ENCODE measurements at places on chromosomes 3 and 15.

DNA sequence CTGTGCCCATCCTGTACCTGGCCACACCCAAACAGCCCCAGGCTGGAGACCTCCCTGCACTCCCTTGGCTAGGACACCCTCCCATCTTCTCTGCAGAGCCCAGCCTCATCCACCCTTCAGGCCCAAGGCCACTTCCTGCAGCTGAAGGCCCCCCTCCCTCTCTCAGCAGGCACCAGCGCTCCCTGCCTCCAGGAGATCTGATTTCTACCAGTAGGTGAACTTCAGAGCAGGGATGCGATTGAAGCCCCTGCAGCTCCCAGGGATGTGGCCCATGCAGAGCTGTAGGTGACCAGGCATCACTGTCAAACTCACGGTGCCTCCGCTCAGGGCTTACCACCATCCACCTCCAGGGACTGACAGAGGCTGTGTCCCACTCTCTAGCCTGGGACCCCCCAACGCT is 96.3 kb downstream of the NUP210 start:
- no peak for DNase-seq

DNA sequence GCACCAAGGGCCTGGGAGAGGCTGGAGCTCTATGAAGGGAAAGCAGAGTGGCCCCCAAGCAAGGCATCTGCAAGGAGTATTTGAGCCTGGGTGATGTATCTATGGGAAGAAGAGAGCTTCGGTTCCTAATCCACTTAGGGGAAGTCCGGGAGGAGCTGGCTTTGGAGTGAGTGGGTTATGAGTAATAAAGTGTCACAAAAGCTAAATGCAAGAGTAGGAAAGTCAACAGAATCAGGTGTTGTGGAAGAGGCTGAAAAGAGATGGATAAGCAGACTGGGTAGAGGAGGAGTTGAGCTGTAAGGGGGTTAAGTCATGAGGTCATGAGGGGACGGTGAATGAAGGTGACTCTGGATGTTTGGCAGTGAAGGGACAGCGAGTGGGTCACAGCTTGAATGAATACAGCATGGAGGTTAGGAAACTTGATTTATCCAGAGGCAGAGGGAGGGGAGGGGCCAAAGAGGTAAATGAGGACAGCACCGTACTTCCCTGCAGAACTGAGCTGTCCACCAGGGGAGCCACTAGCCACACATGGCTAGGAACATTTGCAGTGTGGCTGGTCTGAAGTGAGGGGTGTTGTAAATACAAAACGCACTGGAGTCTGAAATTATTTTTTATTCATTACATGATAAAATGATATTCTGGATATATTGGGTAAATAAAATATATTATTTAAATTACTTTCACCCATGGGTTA is 83.3 kb downstream of the ADCY5 start:
- DNase-seq, result no peak

DNA sequence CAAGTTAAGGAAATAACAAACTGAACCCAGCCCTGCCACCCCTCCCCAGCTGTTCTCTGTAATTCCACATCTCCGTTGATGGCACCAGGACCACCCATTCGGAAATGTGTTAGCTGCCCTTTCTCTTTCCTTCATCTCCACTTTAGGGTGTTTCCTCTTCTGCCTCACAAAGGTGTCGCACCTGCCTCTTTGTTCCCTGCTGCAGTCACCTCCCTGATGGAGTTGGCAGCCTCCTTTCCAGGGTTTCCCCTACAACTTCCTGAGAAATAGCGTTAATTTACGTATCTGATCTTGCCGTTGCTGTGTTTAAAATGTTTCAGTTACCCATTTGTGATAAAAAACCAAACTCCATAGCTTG is 57.3 kb downstream of the GPR171 start:
- DNase-seq, result no peak

DNA sequence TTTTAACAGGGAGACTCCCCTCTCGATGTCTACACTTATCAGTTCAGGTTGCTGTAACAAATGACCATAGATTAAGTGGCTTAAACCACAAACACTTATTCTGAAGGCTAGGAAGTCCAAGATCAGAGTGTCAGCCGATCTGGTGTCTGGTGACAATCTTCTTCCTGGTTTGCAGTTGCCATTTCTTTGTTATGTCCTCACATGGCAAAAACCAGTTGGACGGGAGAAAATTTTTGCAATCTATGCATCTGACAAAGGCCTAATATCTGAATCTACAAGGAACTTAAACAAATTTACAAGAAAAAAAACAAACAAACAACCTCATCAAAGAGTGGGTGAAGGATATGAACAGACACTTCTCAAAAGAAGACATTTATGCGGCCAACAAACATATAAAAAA is 116.9 kb upstream of the FOXB1 start:
- no peak for DNase-seq

DNA sequence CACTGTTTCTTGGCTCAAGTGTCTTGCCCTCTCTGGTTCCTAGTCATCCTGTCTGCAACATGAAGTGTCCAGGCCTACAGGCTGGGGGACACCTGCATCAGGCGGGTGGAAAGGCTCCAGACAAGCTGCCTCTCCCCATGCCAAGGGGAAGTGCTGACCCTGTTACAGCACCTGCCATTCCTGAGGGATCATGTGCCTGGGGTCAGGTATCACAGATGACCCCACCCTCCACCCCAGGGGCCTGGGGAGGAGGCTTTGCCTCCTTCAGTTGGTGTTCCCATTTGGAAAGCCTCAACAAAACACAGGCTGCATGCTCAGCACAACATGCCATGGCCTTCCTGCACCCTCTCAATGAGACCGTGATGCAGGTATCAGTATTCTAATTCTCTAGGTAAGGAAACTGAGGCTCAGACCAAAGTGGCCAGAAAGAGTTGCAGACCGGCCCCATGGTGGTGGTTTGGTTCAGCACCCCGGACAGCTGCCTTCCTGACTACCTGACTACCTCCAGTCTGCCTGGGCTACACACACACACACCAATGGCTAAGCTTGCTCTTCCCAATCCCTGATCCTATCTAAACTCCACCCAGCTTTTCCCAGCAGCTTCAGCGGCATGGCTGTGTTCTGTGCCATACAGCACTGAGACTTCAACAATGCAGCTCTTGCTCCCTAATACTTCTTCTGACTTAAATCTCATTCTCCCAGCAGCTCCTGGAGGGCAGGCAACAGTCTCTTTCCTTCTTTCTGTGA is 69.7 kb upstream of the LINGO1 start:
- DNase-seq, result peak; percentile 11

GRCh38 chr3:136802481-136802996 is 16.4 kb upstream of the SLC35G2 start:
- no peak for DNase-seq

GRCh38 chr3:25430287-25430934 is 2.3 kb downstream of the RARB start:
- no peak for DNase-seq

DNA sequence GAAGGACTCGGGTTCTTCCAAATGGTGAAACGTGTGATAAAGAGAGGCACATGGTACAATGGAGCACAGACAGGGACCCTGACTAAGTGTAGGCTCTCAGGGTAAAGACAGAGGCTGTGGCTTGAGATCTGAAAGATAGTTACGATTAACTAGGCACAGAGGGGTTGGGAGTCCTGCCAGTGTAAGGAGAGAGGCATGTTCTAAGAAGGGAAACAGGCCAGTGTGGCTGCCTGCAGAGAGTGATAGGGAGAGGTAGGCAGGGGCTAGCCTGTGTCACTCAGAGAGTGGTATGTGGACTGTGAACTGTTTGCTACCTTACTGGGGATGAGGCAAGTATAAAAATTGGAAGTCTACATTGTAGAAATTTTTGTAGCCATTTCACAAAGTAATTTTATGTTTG is 109.5 kb downstream of the PEX5L start:
- no peak for DNase-seq

- DNase-seq, result no peak
These were observed 213.4 kb upstream of the NANOGP8 start for GRCh38 chr15:35298509-35298908.

GRCh38 chr3:52007291-52007690 is 11.6 kb upstream of the RPL29 start:
- no peak for DNase-seq

DNA sequence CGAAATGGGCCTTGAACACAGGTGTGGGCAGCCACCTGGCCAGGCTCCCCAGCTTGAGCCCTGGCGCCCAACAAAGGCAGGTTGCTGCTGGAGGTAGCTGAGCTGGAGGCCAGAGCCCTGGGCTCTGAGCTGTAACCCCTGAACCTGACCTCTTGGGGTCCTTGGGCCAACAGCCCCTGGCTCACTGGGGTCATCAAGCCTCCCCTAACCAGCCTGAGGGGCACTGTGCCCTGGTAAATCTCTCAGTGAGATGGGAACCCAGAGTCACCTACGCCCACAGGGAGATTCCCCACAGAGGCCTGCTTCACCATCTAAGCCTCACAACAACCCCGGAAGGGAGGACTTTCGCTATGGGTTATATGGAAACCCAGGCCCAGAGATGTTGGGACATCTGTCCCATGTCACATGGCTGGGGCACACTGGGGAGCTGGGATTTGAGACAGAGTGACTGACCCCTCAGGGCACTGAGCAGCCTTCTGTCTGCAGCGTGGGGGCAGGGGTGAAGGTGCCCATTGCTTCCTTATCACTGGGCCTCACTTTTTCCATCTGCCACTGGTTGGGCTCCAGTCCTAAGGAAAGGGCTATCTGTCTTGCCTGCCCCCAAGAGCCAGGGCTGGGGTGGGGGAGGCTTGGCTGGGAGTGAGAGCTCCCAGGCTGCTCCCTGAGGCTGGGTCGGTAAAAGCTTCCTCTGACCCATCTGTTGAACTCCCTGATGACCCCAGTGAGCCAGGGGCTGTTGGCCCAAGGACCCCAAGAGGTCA is 59.1 kb downstream of the IQSEC1 start:
- no peak for DNase-seq

DNA sequence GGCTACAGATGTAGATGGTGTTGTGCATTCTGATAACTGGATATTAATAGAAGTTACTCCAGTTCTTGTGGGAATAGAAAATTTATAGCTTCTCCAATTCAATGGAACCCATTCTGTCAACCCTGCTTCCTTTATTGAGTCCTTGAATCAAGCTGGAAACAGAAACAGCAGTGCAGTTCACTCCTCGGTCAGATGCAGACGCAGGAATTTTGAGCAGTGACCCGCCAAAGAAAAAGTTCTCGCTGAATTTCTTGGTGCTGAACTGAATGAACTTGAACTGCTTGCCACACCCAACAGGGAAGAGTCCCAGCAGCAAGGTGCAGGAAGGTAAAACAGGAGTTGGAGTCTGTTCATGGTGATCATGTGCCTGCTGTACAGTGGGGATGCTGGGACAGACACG is 10.3 kb downstream of the HRH1 start:
- no peak for DNase-seq

- no peak for DNase-seq
These were observed 24.1 kb upstream of the MRPL3 start for GRCh38 chr3:131526801-131527347.

GRCh38 chr3:156655819-156656550 is 18.4 kb upstream of the TIPARP start:
- no peak for DNase-seq

DNA sequence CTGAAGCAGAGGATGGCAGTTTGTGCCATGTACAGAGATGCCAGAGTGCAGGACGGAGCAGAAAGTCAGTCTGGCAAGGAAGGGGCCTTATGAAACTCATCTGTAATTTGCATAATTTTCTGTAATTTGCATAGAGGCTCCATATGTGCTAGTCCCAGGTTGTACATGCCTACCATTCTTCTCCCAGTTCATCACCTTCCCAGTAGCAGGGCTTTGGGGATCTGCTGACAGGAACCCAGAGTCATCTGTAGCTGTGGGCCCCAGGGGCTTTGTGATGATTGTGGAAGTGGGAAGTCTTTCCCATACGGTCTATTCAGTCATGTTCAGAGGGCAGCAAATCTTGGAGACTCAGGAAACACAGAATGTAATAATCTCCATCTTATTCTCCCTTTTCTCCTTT is 42.4 kb upstream of the SIAH2 start:
- DNase-seq, result no peak

DNA sequence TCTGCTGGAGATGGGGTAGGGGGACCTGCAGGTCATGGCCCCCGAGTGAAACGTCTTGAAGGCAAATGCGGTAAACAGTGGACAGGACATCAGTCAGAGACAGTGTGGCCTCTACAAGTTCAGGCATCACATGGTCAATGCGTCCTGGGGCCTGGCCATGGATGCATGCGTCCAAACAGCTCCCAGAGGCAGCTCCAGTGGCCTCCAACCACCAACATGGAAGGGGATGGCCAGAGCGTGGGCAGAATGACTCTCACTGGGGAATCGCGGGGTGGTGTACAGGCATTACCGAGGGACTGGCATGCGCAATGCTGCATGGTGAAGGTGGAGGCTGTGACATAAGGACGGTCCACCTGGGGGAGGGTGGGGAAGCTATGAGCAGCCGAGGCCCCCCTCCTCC is 35.6 kb upstream of the IQSEC1 start:
- DNase-seq, result no peak

GRCh38 chr3:159059395-159059794 is 257.5 kb downstream of the MFSD1 start:
- no peak for DNase-seq

- no peak for DNase-seq
These were observed 46.0 kb downstream of the TSC22D2 start for GRCh38 chr3:150454085-150454484.

- DNase-seq, result no peak
These were observed 7.6 kb upstream of the NR2E3 start for GRCh38 chr15:71802770-71803169.

- no peak for DNase-seq
These were observed 54.5 kb upstream of the ABHD10 start for GRCh38 chr3:111924283-111924682.

- no peak for DNase-seq
These were observed 89.9 kb downstream of the XXYLT1 start for GRCh38 chr3:195181113-195181498.

- DNase-seq, result no peak
These were observed 3.7 kb upstream of the GASK1A start for GRCh38 chr3:42975456-42975855.

- no peak for DNase-seq
These were observed 147.5 kb upstream of the SYNPR start for GRCh38 chr3:63130625-63131024.

DNA sequence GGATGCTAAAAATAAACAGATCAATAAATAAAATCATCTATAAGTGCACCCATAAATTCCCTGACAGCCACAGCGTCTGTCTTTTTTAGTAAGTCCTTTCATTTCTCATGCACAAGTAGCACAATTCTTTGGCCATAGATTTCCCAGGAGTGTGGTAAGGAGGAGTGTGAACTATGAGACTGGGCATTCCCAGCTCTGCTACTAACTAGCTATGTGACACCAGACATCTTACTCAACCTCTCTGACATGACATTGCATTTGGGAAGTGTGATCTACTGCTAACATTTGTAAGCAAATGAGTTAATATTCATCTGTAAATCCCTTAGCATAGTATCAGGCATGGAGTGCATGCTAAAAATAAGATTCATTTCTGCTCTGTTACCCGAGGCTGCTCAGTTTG is 301.7 kb downstream of the NTRK3 start:
- DNase-seq, result no peak

All from astrocyte of the cerebellum (primary cell).